ENCODE measurements at places on chromosomes 1 and 21. TPM values are rescaled to one million over a fixed set of nuclear protein-coding genes. Genes with fewer than 3 reads are reported as not detected.

DNA sequence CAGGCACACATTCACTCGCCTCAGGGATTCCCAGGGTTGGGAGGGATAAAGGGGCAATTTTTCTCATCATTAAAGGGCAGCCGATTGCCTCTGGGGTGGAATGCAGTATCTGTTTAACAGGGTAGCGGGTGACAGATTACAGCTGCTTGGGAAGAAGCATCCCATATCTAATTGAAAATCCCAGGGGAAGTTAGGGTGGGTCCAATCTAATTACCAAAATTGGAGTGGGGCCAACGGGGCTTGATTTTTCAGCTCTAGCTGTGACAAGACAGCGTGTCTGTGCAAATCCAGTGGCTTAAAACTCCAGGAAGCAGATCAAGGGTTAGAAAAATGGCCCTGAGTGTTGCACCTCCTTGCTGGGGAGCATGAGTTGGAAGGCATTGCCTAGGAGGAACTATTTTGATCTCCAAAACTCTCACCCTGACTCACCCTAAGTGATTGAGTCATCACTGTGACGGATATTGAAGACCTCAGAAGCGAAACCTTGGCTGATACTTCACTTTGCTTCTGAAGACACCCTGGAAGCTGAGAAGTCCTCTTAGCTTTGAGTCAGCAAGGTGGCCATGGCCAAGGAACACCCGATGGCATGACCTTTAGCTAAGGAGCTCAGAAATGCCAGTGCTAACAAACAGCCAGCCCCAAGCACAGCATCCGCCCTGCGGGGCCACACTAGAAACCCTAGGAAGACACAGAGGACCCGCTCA, 46.0 kb downstream of the GRHL3 start:
- DNase-seq: no peak

- no peak for DNase-seq
Measured at GRCh38 chr1:14117700-14118099, 417.7 kb downstream of the PRDM2 start.

DNA sequence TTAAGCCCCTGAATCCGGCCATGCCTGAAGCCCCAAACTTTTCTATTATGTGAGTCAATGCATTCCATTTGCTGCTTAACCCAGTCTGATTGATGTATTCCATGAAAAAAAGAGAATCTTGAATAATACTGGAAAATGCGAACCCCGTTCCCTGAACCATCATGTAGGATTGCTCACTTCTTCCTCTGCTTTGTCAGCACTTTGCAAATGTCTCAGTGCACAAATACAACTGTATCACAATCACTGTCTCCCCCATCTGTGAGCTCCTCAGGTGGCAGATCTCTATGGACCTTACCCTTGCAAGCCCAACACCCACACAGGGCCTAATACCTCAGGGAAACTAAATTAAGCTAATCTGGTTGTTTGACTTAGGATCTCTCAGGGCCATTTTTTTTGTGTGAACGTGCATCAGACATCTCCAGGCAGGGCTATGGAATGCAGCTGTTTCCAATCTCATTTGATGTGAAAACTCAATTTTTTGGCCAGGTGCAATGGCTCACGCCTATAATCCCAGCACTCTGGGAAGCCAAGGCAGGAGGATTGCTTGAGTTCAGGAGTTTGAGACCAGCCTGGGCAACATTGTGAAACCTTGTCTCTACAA, 2.1 kb upstream of the RCAN3 start:
- no peak for DNase-seq

DNA sequence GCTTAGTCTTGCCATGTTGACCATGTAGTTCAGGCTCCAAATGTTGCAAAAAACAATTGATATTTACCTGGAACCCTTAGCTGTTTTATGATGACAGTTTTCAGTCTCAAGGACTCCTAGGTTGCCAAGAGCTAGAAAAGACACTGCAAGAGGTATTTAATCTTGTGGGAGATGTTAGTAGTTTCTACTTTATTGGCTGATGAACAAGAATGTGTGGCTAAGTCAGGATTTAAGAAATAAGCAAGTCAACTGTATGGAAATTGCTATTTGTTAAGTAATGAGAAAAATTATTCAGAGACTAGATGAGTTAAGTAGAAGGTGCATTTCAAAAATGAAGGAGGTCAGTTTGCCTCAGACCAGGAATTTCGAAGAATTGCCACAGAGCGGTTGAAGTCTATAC, 639.7 kb upstream of the USP24 start:
- DNase-seq: no peak

DNA sequence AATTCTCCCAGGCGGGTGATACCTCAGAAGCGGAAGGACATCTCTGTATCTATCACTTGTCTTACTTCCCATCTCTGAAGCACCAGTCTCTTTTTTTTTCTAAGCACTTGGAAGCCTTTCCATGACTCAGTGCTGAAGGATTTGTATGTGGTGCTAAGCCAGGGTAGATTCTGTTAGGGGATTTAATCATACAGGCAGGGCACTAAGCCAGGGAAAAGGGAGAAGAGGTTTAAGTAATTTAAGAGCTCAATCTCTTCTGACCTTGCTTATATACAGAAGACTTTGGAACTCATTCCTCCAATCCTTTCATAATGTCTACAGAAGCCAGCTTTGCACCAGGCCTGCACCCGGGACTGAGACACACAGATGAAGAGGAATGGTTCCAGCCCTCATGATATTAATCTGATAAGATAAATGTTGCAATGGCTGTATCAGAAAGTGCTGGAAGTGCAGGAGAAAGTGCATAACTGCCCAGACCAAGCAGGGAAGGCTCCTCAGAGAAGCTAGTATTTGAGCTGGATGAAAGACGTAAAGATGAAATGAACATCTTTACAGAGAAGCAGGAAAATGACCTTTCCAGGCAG, 11.0 kb downstream of the FAM163A start:
- no peak for DNase-seq

DNA sequence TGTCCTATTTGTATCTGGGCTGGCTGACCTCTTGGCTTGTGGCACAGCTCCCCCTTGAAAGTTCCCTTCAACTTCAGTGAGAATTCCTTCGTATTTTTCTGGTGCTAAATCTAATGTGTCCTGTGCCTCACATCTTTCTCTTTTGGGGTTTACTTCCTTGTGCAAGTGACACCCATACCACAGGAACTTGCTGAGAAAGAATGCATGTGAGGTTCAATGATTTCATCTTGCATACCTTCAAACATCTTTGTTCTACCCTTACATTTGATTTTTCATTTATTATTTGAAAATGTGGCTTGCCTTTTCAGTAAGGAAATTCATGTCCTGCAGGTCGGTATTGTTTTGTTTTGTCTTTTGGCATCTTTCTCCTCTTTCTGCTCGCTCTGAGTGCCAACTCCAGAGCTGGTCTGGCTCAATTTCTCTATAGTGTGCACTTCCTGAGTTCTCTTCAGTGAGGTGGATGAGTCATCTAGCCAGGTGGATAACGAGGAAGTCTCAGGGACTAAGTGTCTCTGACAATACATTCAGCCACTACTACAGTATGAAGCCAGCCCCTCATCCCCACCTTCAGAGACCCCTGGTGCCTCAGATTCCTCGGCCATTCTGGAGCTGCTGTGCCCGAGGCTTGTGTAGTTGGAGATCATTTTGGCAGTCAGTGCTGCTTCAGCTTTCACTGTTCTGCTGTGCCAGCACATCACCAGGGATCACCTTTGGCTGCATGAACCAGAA, 59.5 kb downstream of the RIPK4 start:
- DNase-seq: peak; percentile 64

- DNase-seq: no peak
Measured at GRCh38 chr1:61338899-61339298, 256.5 kb downstream of the NFIA start.

The DENND2D gene
- total RNA-seq: 42.8 TPM

The PLEKHG5 gene
- 18.5 TPM for total RNA-seq

All from mucosa of gallbladder (tissue), 1 donor.